ENCODE measurements at places on chromosomes 11 and 22.
A peak's percentile ranks its signal among the peaks of the same experiment; 100 is the strongest.

DNA sequence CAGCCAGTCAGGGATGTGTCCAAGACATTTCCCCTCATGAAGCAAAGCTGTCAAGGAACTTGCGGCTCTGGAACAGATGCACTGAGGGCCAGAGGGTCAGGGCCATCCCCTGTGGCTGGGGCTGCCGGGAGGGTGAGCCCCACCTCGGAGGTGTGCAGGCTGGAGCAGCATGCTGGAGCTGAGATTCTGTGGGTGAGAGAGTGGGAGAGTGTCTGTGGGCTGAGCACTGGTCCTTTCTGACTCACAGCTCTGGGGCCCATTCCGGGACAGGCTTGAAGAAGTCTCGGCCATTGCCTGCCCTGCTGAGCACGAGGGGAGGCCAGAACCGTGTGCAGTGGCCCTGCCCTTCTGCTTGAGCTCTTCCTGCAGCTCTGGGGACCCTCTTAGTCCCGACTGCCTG is 2.1 kb downstream of the OMP start:
- DNase-seq = no peak

DNA sequence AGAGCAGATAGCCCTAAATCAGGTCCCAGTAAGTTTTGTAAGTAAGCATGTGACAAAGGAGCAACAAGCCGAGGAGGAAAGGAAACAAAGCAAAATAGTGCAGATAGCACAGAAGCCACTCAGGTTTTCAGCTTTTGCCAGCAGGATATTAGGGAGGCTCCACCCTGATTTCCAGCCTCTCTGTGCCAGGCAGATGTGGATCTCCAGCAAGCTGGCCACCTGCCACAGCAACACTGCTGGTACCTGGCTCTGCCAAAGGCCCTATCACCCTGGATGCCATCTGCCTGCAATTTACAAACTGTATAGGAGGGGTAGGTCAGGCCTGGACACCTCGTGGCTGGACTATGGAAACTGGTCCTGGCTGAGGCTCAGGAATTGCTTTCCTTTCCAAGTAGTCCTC is 12.2 kb upstream of the NNMT start:
- DNase-seq = peak; percentile 68

DNA sequence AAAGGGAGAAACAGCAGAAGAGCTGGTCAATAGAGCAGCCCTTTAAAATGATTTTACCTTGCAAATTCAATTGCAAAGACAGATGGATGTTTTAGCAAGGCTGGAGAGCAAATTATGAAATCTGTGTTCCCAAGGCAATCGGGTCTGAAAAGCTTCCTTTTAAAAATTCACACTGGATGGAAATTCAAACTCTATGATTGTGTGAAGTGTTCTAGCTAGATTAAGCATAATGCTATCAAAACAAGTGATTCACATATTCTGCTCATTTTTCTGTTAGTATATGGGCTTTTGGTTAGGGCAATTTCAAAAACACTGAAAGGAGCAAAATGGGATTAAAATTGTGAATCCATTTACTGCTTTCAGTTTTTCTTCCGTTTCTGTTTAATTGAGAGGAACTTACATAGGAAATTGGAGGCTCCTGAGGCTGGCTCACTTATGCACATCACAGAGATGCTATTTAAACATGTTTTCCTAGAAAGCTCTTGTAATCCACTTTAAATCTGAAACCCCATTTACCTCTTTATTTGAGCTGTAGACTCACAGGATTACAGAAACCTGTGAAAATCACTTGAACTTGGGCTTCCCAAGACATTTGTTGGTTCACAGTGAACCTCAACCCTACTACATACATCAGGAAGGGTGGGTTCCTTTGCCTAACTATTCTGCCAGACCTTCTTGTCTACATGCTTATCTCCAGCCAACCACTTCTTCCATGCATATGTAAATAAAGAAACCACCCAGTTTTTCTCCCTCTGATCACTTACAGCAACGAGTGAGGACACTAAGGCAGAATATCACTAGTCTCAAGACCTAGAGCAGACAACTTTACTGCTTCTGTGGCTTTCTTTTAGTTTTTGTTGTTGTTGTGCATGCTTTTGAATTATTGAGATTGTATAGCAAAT is 201.9 kb upstream of the PITPNB start:
- no peak for DNase-seq

GRCh38 chr11:129846508-129847335 is 31.1 kb downstream of the TMEM45B start:
- peak; percentile 51 for DNase-seq

DNA sequence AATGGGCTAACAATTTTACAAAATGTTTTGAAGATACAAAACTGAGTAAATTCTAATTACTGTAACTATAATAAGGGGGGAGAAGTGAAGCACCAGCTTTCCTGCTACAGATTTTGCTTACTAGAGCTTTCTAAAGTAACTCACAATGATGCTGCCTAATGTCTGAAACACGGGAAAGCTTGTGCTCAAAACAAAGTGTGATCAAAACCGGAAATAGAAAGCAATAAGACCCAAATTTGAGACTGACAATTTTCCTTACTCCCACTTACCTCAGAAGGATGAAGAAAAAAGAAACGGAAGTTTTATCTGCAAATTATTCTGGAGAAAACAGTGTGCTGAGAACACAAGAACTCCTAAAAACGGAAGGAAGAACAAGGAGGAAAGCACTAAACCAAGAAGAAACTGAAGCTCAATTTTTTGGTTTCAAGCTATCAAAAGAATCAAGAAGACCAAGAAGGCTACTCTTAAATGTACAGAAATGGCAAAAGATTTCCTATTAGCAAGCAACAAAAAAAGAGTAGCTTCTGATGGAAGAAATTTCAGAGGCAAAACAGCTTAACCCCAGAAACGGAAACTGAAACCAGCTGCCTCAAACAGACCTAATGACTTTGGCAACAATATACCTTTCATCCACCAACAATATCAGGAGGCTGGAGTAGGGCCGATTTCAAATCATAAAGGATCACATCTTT is 33.4 kb downstream of the AMBRA1 start:
- DNase-seq = peak; percentile 62

- DNase-seq = no peak
Measured at GRCh38 chr11:88208745-88209144, 33.5 kb upstream of the RAB38 start.

DNA sequence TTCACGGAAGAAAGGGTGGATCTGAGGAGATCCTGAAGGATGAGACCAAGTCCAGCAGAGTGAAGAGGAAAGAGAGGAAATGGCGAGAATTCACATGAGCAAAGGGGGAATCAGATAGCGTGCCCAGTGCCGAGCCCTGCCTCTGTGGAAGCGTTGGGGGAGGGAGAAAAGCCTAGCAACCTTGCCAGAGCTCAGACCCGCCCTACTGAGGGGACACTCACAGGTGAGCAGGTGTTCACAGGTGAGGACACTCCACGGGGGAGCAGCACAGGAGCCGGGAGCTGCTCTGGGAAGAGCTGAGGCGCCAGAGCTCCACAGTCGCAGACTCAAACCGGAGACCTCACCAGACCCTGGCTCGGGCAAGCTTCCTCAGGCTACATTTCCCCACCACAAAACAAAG is 56.2 kb downstream of the MICAL3 start:
- DNase-seq = peak; percentile 91

- no peak for DNase-seq
Measured at GRCh38 chr11:131739243-131739882, 368.9 kb downstream of the NTM start.

DNA sequence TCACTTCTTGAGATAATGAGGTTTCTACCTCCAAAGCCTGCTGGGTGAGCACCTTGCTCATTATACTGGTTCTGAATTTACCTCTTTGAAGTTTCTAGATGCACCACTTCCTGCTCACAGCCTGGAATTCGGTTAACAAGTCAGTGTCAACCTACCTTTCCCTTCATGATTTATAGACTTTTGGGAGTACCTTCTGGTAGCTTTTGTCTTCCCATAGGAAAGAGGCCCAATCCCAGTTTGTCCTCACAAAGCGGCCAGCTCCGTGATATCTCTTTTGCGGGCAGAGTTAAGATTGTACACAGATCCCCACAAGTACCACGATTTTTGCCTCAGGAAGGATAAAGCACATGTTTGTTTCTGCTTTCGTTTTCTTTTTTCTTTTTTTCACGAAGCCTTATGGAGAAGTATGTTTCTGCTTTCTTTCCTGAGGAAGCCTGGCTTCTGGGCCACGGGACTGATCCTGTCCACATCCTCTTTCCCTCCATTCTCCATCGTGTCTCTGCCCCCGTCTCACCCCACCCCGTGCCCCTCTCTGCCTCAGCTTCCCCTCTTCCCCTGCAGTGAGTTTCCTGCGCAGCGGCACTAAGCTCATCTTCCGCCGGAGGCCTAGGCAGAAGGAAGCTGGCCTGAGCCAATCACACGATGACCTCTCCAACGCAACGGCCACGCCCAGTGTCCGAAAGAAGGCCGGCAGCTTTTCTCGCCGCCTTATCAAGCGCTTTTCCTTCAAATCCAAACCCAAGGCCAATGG is 5.7 kb upstream of the HINFP start:
- DNase-seq = no peak

DNA sequence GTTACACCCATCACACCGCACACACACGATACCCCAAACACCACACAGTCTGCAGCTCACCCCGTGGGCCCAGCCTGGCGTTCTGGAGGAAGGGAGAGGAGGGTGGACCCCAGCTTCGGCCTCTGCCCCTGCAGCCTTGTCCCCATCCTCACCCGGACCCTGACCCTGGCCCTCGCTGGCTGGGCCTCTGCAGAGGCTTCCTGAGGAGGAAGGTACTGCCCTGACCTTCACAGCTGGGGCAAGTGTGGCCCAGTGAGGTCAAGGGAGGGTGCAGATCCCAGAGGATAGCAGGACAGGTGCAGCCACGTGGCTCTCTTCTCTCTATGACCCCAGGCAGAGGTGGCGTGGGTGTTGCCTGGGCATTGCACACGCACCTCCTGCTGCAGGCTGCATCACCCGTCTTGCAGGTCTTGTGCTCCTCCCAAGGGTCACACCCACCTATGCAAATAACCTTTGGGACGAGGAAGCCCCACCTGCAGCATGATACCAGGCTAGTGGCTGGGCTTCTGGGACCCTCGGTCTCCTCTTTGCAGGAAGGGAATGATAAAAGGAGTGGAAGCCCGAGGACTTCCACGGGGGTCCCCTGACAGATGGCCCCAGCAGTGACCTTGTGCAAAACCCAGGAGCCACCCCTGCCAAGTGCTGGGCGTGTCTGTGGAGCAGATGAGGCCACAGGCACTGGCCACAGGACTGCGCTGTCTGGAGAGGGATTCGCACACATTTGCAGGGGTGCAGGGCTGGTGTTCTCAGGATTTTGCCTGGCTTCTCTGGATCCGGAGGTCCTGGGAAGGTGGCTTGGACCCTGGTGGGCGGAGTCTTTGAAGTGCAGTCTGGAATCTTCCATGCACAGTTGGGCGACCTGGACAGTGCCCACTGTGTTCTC is 1241.5 kb downstream of the BRD1 start:
- peak; percentile 25 for DNase-seq

- DNase-seq = no peak
Measured at GRCh38 chr11:3046641-3047040, 10.6 kb downstream of the CARS1 start.

DNA sequence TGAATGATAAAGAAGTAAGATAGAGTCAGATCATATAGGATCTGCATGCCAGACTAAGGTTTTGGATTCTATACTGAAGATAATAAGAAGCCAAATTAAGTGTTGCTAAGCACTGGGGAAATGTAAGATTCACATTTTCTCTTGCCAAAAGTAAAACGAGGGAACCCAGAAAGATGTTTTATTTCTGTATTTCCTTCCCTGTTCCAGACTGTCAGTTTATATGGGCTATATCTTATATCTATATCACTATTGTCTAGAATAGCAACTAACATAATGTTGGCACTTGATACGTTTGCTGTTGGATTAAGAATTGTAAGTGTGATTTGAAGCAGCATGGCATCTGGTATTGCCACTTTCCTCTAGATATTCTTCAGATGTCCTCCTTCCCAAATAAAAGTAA is 8.3 kb downstream of the OR52E6 start:
- no peak for DNase-seq

DNA sequence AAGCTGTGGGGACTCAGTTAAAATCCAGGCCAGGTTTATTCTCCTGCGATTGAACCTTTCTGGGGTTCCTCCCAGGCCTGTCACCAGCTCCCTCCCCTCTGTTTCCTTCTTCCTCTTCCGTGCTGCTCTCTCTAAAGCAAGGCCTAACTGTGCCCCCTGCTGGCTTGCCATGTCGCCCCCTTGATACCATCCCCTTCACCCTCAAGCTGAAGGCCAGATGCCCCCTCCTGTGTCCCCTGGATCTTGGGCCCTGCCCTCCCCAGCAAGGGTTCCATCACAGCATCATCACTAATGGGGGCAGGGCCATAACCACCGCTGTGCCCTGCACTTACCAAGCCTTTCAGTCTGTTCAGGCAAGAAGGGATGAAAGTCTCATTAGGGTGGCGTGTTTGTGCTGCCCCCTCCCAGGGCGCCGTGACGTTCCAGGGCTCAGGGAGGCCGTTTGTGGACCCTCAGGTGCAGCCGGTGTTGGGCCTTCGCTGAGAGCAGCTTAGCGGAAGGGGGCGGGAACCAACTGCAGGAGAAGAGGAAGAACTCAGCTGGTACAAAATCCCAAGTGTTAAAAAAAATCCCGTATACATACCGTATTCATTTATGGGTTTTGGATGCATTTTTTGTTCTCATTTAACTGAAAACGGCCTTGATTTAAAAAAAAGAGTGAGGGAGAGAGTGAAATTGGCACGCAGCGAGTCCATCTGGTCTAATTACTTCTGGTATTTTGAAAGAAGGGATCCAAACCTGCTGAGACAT is 69.9 kb downstream of the MPPED1 start:
- DNase-seq = no peak

GRCh38 chr22:38725900-38726655 is 20.3 kb downstream of the GTPBP1 start:
- no peak for DNase-seq

GRCh38 chr11:119134389-119134978 is 13.1 kb downstream of the HINFP start:
- DNase-seq = no peak

GRCh38 chr11:107648242-107648641 is 57.3 kb downstream of the ELMOD1 start:
- DNase-seq = no peak

GRCh38 chr11:44964526-44965209 is 14.0 kb upstream of the TP53I11 start:
- no peak for DNase-seq

DNA sequence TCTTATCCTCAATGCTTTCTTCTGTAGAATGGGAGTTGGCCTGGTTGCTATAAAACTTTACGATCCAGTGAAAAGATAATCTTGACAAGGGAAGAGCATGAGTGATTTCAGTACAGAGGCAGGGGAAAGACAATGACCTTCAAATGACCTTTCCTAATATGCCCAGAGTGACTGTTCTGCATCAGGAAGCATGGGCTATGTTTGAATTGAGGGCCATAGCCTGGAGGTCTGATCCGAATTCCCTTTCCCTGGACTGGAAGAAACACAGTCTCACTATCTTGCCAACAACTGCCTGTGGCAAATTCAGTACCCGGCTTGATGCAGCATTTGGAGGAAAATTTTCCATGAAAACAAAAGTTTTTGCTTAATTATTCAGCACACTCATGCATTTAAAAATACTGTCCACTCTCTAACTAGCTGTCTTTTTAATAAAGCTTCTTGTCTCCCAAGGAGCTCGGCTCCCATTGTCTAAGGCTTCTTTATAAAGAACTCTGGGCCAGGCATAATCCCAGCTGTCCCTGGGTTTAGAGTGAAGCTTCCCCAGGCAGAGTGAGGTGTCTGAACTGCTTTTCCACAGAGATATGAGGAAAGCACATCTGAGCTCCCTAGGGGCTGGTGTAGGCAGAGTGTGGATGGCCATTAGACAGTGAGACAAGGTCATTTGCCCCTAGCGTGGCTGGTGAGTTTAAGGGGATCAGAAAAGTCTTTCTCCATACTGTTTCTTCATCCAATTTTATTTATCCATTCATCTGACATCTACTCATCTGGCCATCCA is 132.7 kb upstream of the CADM1 start:
- DNase-seq = no peak

GRCh38 chr11:72235351-72236057 is 8.5 kb downstream of the PHOX2A start:
- DNase-seq = no peak

GRCh38 chr11:10779086-10779485 is 28.0 kb downstream of the CTR9 start:
- DNase-seq = no peak

Data from NCI-H2029 (cell line).